ENCODE measurements at places on chromosomes 4 and X. TPM values are rescaled to one million over a fixed set of nuclear protein-coding genes. Genes with fewer than 3 reads are reported as not detected.

The ZMYM3 gene
- 18.2 TPM for total RNA-seq

The MAGED4B gene
- 13.9 TPM for total RNA-seq

The SMIM31 gene
- not detected for total RNA-seq

The PPP2R2C gene
- total RNA-seq = 32.0 TPM

The NKX6-1 gene
- not detected for total RNA-seq

- DNase-seq = no peak
These were observed 129.7 kb downstream of the RAPGEF2 start for GRCh38 chr4:159232465-159233106.

DNA sequence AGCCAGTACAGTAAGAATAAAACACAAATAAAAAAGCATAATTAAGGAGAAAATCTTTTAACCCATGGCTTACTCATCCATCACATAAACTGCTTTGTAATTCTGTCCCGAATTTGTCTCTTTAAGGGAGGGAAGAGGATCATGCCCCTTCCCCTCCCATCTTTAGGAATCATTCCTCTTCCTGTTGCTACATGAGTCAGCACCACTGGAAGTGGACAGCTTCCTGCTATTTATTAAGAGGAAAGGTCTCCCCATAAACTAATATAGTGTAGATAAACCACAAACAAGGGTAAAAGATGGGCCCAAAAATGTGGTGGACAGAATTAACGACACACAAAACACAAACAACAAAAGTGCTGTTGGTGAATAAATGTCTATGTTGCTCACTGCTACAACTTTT lies 75.8 kb downstream of the PPP3CA start:
- DNase-seq = no peak

- no peak for DNase-seq
These were observed 12.6 kb downstream of the SRD5A3 start for GRCh38 chr4:55358668-55359067.

DNA sequence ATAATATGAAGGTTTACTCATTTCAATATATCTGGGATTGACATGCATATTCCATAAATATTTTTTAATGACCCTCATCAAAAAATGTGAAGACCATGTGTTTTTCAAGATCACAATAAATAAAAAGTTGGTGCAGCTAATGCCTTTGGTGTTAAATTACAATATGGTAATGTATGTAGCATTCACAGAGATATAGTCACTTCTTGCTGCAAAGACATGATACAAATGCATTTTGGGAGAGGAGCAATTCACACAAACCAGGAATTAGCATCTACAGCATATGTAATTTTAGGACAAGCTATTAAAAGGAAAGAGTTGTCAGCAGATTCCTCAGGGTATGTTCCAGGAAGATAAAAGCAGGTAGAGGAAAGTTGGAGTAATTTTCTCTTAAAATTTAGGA lies 734.5 kb upstream of the HTR2C start:
- DNase-seq = no peak

GRCh38 chrX:34144246-34144645 lies 12.1 kb upstream of the FAM47A start:
- DNase-seq = no peak

GRCh38 chr4:168880811-168881595 lies 129.1 kb downstream of the CBR4 start:
- DNase-seq = no peak

DNA sequence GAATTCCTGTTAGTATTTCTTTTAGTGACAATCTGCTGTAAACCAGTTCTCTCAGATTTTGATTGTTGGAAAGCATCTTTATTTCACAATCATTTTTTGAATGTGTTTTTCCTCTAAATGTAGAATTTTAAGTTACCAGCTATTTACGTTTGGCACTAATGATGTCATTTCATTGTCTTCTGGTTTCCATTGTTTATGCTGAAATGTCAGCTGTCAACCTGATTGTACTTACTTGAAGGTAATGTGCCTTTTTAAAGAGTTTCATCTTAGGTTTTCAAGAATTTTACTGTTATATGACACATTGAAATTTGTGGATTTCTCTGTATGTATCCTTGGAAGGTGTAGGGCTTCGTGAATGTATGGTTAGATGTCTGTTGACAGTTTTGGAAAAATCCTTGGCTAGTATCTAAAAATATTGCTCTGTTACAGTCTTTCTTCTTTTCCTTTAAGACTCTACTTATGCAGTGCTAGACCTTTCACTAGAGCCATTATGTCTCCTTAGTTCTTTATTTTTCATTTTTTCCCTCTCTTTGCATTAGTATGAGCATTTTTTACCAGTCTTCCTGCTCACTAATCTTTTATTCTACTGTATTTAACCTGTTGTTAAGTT lies 30.4 kb downstream of the SMAD1 start:
- DNase-seq = no peak

GRCh38 chrX:16743604-16744325 lies 24.4 kb downstream of the SYAP1 start:
- no peak for DNase-seq

DNA sequence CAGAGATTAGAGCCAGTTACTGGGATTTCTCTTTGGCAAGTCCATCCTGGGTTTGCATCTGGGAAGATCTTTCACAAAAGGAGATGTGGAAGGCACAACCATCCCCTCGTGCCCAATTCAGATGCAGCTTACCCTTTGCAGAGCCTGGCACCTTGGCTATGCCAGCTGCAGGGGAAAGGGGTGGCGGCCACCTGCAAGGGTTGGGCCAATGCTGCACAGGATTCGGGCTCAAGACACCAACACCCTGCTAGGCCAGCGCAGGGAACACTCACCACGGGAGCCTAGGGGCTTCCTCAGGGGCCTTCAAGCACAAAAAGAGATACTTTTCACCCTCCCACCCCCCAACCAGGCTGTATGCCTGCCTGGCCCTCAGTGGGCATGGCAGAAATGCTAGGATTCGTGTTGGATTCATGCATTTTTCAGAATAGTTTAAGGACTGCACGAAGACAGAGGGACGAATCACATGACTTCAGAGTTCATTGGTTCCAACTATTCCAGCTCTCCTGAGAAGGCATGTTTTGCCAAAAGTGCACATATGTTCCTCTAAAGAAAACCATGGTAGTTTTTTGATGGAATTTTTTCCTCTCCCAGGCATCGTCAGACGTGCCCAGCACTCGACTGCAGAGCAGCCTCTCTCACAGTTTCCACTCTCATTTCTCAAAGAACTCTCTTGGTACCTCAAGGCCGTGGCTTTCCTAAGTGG lies 94.4 kb downstream of the PHKA2 start:
- no peak for DNase-seq

GRCh38 chrX:39532761-39533160 lies 565.0 kb downstream of the BCOR start:
- no peak for DNase-seq

DNA sequence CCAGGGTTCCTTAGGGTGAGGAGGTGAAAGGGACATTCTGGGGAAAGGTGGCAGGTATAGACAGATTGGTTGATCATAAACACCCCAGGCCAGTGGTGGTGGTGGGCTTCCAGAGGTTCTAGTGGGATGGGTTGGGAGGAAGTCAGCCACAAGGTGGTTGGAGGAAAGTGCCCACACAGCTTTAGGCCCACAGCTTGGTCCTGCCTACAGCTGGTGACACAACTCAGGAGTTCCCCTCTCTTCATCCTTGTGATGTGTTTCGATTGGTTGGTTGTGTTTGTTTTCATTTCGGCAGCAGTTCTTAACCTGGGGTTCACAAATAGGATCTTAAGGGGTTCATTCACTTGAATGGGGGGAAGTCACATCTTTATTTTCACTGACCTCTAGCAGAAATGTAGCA lies 157.0 kb downstream of the TMEM164 start:
- DNase-seq = no peak

DNA sequence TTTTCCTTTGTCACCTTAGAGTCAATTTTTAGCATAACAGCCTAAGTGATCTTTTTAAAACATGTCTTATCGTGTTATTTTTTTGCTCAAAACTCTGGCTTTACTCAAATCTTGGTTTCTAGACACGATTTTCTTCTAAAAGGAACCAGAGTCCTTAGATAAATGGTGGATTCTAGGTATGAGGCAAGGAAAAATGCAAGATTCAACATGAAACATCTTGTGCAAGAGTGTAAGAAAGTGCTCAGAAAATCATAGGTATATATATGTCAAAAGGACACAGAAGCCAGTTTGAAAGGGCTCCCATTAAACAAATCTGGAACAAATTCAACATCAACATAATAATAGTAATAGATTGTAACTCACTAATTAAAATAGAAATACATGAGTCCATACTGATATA lies 8.1 kb upstream of the ADGRG4 start:
- no peak for DNase-seq

DNA sequence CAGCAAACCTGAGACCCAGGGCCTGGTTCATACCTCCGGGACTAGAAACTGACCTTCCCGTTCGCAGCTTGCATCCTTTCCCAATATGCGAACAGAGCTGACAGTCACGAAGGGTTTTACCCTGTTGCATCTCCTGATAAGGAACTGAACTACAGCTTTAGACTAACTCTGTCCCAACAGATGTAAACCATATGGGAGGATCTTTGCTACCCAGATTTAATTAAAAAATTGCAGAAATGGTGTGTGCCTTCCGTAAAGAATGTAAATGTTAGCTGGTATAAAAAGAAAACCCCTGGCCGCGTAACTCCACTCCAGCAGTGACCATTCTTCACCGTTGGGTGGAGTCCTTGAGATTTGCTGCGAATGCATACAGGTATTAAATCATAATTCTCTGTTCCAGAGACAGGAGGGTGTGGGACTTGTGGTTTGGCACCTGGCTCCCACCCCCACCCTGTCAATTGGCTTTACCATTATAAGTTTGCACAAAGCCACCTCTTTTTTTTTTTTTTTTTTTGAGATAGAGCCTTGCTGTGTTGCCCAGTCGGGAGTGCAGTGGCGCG lies 40.6 kb upstream of the SORCS2 start:
- DNase-seq = no peak

DNA sequence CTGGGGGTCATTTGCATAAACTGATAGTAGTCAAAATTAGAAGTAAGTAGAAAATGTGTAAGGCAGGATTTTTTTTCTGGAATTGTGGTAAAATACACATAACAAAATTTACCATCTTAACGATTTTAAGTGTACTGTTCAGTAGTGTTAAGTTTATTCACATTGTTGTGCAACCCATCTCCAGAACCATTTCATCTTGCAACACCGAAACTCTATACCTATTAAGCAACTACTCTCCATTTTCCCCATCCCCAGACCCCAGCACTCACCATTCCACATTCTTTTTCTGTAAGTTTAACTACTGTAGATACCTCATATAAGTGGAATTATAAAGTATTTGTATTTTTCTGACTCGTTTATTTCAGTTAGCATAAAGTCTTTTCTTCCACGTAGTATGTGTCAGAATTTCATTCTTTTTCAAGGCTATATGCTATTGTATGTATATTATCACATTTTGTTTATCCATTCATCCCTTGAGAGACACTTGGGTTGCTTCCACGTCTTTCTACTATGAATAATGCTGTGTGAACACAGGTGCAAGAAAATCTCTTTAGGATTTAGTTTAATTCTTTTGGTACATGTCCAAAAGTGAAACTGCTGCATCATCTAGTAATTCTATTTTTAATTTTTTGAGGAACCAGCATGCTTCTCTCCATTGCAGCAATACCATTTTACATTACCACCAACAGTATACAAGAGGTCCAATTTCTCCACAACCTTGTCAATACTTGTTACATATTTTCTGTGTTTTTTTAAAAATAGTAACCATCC lies 39.1 kb upstream of the NSUN7 start:
- no peak for DNase-seq
